Regular cardiac myocyte (primary cell): ENCODE measurements at places on chromosomes 5 and 9. TPM values are rescaled to one million over a fixed set of nuclear protein-coding genes. Genes with fewer than 3 reads are reported as not detected.

Gene CEL
- under 0.01 and 0.28 TPM in 2 replicates for total RNA-seq

Gene MARCHF11
- total RNA-seq: not detected in 2 replicates

Gene BNC2
- total RNA-seq: 13.0 and 18.9 TPM in 2 replicates

Gene SLC6A18
- not detected in 2 replicates for total RNA-seq

Gene SHISAL2B
- not detected in 2 replicates for total RNA-seq

Gene MAST4
- total RNA-seq: 4.4 and 9.6 TPM in 2 replicates

Gene KIF4B
- total RNA-seq: under 0.01 TPM in 1 of 2 replicates, not detected in the other

Gene CCDC69
- 1.2 and 2.8 TPM in 2 replicates for total RNA-seq

Gene SEMA6A
- 0.19 and 0.28 TPM in 2 replicates for total RNA-seq

Gene PAEP
- not detected in 2 replicates for total RNA-seq

Gene CDC25C
- total RNA-seq: 1.1 and 9.0 TPM in 2 replicates

Gene SARDH
- 9.6 and 12.8 TPM in 2 replicates for total RNA-seq

Gene EXOSC3
- total RNA-seq: 24.5 and 48.9 TPM in 2 replicates

Gene AP3S1
- 118 and 121 TPM in 2 replicates for total RNA-seq

Gene TAF11L10
- total RNA-seq: not detected in 2 replicates

Gene FBP2
- total RNA-seq: not detected in 2 replicates

Gene CCDC171
- 1.5 and 2.8 TPM in 2 replicates for total RNA-seq

Gene AGPAT2
- 54.1 and 55.0 TPM in 2 replicates for total RNA-seq

Gene B4GALT1
- total RNA-seq: 37.2 and 51.6 TPM in 2 replicates

Gene NR5A1
- under 0.01 TPM in 1 of 2 replicates, not detected in the other for total RNA-seq

Gene RAB3C
- not detected in 2 replicates for total RNA-seq

Gene PLAC8L1
- 0.38 TPM in 1 of 2 replicates, not detected in the other for total RNA-seq

Gene C9orf153
- 0.19 and 0.56 TPM in 2 replicates for total RNA-seq

Gene PALM2AKAP2
- total RNA-seq: 37.2 and 42.3 TPM in 2 replicates

Gene CTNND2
- not detected in 2 replicates for total RNA-seq

Gene ARHGEF37
- total RNA-seq: 1.7 and 8.2 TPM in 2 replicates

Gene MRPS27
- total RNA-seq: 67.4 and 84.4 TPM in 2 replicates

Gene BTNL3
- total RNA-seq: not detected in 2 replicates

Gene DEPDC1B
- 1.1 and 13.6 TPM in 2 replicates for total RNA-seq

Gene CDO1
- 1.5 and 3.4 TPM in 2 replicates for total RNA-seq

Gene RANBP3L
- not detected in 2 replicates for total RNA-seq

Gene SLC6A3
- total RNA-seq: not detected in 2 replicates

Gene SPRY4
- total RNA-seq: 8.7 and 18.8 TPM in 2 replicates

Gene TMEM252
- not detected in 2 replicates for total RNA-seq

Gene GRXCR2
- not detected in 2 replicates for total RNA-seq

Gene SPINK4
- not detected in 2 replicates for total RNA-seq

Gene PRR16
- 5.9 and 8.6 TPM in 2 replicates for total RNA-seq

Gene SLC4A9
- total RNA-seq: under 0.01 TPM in 1 of 2 replicates, not detected in the other

Gene ZBTB34
- 4.8 and 5.1 TPM in 2 replicates for total RNA-seq

Gene PDZD2
- 0.28 and 0.58 TPM in 2 replicates for total RNA-seq

Gene BRINP1
- 0.56 TPM in 1 of 2 replicates, not detected in the other for total RNA-seq

Gene FABP6
- total RNA-seq: 0.19 TPM in 1 of 2 replicates, not detected in the other

Gene HSD17B3
- total RNA-seq: not detected in 2 replicates

Gene NPR3
- 91.6 and 102 TPM in 2 replicates for total RNA-seq

Gene SPATA31E1
- total RNA-seq: not detected in 2 replicates

Gene CTXN3
- not detected in 2 replicates for total RNA-seq

Gene MLANA
- total RNA-seq: not detected in 2 replicates

Gene GMCL2
- total RNA-seq: not detected in 2 replicates

Gene C9orf43
- total RNA-seq: 0.28 and 0.58 TPM in 2 replicates
